ENCODE measurements at places on chromosomes 13 and 19. TPM values are rescaled to one million over a fixed set of nuclear protein-coding genes. Genes with fewer than 3 reads are reported as not detected.

MYO16 gene
- not detected for total RNA-seq

ZNF850 gene
- total RNA-seq: 7.8 TPM

MIA gene
- not detected for total RNA-seq

OR7C1 gene
- not detected for total RNA-seq

TMEM255B gene
- 1.3 TPM for total RNA-seq

Measured in activated CD8-positive, alpha-beta memory T cell treated with anti-CD3 and anti-CD28 coated beads, Interleukin-2, amount 10 ng/mL, durations not matched to agents 7 days and 5 days (primary cell).